A673 (cell line): ENCODE measurements at places on chromosomes 2 and 18. TPM values are rescaled to one million over a fixed set of nuclear protein-coding genes. Genes with fewer than 3 reads are reported as not detected.

Gene ZEB2
- 146 TPM in 2 replicates for total RNA-seq

Gene CHRNA1
- not detected in 2 replicates for total RNA-seq

Gene PPIL3
- 37.2 and 48.3 TPM in 2 replicates for total RNA-seq

Gene SERPINB3
- not detected in 2 replicates for total RNA-seq

Gene PSMA8
- total RNA-seq, result not detected in 2 replicates

Gene CNTNAP5
- not detected in 2 replicates for total RNA-seq

Gene ST8SIA5
- 17.9 and 24.8 TPM in 2 replicates for total RNA-seq

Gene LYPD6
- 0.54 and 1.8 TPM in 2 replicates for total RNA-seq

Gene MALL
- total RNA-seq, result 0.17 and 0.24 TPM in 2 replicates

Gene SCYGR4
- total RNA-seq, result not detected in 2 replicates

Gene TNFAIP6
- 123 and 135 TPM in 2 replicates for total RNA-seq

Gene COL6A3
- 0.86 and 2.2 TPM in 2 replicates for total RNA-seq

Gene DLX2
- total RNA-seq, result 18.3 and 20.4 TPM in 2 replicates

Gene CETN1
- not detected in 2 replicates for total RNA-seq

Gene ZNF516
- total RNA-seq, result 32.3 and 43.8 TPM in 2 replicates
